ENCODE measurements at places on chromosomes 1 and 21.

DNA sequence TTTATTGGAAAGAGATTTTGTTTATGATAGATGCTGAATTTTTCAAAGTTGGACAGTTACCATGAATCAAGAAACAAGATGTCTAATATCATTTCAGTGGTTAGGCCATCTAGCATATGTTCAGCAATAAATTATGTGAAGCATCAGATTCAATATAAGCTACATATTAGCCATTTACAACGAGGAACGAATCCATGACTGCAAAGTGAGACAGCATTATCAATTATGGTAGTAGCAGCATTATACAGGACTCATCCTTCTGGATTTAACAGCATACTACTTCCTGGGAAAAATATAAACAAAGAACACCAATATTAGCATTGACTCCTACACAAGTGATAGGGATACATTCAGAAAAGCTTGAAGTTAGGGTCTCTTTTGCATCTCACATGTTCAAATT, 59.1 kb downstream of the LRRC53 start:
- DNase-seq: no peak

DNA sequence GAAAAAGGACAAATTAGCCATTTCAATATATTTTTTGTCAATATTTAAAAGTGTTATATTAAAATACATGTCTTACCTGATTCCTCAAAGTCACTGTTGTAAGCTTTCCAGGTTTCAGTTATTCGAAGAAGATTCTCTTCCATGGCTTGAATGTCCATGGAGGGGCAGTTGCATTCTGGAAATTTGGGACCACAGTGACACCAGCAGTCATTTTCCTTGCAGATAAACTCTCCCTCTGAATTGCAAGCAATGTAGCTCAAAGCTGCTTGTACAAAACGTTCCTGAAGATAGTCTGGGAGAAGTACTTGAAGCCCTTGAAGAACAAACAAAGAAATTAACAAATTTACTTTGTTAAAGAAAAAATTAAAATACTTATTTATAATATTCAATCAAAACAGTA, 251.7 kb downstream of the BRINP3 start:
- no peak for DNase-seq

DNA sequence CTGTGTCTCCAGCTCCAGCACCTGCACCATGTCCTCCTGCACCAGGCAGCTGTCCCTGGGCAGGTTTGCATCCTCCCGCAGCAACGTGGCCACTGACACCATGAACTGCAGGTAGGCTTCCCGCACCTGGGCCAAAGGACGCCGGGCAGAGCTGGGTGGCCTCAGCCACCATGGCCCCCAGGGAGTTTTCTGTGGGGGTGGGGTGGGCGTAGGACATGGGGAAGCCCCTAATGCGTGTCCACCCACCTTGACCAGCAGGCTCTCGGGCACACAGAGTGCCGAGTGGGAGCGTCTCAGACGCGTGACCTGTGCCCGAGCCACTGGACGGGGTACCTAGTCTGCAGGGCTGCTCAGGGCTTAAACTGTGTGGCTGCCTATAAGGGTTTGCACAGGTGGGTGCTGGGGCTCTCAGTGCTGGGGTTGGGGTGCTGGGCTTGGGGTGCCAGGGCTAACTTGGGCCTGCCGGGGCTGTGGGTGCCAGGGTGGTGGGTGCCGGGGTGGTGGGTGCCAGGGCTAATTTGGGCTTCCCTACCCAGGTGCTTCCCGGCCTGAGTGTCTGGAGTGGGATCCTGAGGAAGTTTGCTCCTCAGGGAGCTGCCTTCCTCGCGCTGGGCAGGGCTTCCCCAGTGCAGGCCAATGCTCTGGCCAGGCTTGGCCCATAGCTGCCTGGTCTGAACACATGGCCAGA, 17.7 kb downstream of the PRXL2B start:
- DNase-seq: no peak

DNA sequence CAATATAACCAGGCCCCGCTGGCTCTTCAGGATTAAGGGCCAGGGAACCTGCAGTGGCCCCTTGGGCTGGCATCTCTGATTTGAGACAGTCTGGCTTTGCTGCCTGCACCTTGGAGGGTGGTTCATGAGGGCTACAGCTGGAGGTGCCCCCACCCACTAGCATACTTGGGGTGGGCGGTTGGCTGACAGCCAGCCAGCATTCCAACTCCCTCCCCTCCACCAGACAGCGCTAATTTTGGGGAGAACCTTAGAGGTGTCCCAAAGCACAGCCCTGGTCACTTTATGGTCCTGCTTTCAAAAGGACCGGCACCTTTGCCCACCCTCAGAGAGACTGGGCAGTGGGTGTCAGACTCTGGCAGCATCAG, 180.7 kb upstream of the VAMP3 start:
- no peak for DNase-seq

DNA sequence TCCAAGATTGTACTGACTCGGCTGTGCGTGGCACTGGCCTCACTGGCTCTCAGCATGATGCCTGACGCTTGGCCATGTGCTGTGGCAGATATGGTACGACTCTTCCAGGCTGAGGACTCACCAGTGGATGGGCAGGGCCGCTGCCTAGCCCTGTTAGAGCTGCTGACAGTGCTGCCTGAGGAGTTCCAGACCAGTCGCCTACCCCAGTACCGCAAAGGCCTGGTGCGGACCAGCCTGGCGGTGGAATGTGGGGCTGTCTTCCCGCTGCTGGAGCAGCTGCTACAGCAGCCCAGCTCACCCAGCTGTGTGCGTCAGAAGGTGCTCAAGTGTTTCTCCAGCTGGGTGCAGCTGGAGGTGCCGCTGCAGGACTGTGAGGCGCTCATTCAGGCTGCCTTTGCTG, 2.9 kb downstream of the IPO13 start:
- no peak for DNase-seq

- DNase-seq: no peak
These were observed 1.2 kb upstream of the C1orf198 start for GRCh38 chr1:230869500-230869899.

GRCh38 chr1:220828179-220828490, 41.4 kb downstream of the MTARC1 start:
- no peak for DNase-seq

GRCh38 chr1:178101266-178101630, 7.3 kb downstream of the RASAL2 start:
- no peak for DNase-seq

Data from epithelial cell of prostate (primary cell).